Esophagus squamous epithelium (tissue), 5 donors: ENCODE measurements at places on chromosomes 7 and 10.

DNA sequence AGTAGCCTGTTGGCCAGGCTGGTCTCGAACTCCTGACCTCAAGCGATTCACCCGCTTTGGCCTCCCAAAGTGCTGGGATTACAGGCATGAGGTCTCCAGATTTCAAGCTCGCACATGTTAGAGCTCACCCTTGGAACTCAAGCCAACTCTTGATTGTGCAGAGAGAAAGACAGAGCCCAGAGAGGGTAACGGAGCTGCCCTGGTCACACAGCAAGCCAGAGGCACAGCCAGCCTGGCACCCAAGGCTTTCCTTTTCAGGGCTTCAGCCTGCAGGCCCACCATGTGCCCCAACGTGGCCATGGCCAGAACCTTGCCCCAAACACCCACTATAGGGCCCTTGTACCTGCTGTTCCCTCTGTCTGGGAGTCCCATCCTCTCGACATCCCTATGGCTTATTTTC, 49.1 kb upstream of the CUX1 start:
- no peak for DNase-seq

DNA sequence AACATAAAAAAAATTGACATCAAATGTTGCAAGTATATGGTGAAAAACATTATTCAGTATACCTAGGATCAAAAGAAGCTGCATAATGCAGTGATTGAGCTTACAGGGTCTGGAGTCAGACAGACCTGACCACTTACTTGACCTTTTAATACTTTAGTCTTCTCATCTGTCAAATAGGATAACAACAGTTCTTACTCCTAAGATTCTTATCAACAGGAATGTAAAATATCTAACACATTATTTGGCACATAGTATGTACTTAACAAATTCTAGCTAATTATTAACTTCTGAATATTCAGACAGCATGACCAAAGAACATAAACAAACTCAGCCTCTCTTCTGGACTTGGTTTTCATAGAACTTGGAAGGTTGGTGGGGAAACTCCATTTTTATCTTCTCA, 45.6 kb upstream of the PIP4K2A start:
- DNase-seq, result no peak

GRCh38 chr10:77563638-77564270, 73.9 kb downstream of the KCNMA1 start:
- DNase-seq, result no peak

DNA sequence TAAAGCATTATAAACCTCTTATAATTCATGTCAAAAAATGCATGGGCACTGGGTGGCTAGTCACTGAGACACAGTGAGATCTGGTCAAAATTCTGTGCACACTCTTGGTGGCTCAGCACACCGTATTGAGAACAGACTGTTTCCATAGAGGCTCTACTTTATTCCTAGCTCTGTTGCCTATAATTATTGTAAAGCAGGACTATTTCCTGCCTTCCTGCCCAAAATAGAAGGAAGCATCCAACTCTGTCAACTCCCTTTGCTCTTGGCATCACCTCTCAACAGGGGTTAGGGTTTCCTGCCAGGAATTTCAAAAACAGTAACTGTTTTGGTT, 45.1 kb downstream of the PTN start:
- no peak for DNase-seq

GRCh38 chr7:135215180-135215579, 3.9 kb upstream of the WDR91 start:
- no peak for DNase-seq

DNA sequence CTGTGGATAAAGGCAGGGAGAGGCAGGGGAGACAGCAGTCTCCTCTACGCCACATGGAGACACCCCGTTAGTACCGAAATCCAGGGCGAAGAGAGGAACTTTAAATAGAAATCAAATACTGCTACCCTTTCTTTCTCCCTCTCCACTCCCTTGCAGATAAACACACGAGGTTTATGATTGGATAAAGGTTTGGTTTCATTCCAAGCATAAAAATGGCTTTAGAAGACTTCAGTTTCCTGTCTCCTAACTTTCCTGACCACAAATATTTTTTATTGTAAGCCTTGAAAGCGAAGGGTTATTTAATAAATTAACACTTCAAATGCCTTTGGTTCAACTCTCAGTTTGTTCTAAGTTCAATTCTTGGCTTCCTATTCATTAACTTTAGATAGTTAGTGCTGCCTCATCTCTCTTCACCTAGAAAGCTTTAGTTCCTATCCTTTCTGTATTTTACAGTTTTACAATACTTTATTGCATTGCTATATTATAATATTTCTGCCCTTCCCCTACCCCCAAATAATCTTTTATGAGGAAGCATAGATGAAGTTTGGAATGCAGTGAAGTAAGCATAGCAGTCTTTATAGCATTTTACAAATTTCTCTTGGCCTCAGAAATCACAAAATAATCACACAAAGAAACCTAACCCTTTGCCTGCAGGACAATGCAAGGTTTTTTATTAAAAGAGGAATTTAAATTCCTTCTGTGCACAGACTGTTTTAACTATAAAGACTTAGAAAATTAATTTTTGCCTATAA, 31.5 kb upstream of the ARID5B start:
- DNase-seq, result no peak

GRCh38 chr7:120303105-120303504, 30.1 kb downstream of the KCND2 start:
- DNase-seq, result no peak

- DNase-seq, result no peak
Observed at GRCh38 chr7:93364806-93365205, 132.6 kb downstream of the VPS50 start.

- DNase-seq, result no peak
Observed at GRCh38 chr10:8316284-8316683, 261.8 kb downstream of the GATA3 start.

- DNase-seq, result no peak
Observed at GRCh38 chr10:3292636-3293035, 120.1 kb upstream of the PITRM1 start.

DNA sequence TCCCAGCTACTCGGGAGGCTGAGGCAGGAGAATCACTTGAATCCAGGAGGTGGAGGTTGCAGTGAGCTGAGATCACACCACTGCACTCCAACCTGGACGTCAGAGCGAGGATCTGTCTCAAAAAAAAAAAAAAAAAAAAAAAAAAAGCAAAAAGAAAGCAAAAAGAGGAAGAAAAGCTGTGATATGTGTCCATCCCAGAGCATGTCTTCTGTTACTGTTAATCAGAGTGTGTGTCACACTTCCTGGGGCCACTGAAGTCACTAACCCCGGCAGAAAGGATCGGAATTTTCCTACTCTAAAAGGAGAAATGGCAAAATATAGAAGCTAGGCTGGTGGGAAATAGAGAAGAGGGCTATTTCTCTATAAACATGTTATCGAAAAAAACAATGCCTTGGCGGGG, 11.9 kb downstream of the PIK3AP1 start:
- DNase-seq, result no peak

DNA sequence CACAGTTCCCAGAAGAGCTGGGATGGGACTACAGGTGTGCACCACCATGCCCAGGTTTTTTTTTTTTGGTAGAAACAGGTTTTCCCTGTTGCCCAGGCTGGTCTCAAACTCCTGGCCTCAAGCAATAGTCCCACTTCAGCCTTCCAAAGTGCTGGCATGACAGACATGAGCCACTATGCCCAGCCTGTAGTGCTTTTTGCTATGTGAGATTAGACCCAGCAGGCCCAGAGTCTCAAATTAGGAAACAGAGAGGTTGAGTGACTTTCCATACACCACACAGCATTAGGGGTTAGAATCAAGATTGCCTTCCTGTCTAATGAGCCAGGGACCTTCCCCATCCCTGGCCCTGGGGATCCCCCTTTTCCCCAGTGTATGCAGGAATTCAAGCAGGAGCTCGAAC, 90.8 kb upstream of the KCTD7 start:
- no peak for DNase-seq

- no peak for DNase-seq
Observed at GRCh38 chr7:22549667-22550513, 49.9 kb upstream of the STEAP1B start.

DNA sequence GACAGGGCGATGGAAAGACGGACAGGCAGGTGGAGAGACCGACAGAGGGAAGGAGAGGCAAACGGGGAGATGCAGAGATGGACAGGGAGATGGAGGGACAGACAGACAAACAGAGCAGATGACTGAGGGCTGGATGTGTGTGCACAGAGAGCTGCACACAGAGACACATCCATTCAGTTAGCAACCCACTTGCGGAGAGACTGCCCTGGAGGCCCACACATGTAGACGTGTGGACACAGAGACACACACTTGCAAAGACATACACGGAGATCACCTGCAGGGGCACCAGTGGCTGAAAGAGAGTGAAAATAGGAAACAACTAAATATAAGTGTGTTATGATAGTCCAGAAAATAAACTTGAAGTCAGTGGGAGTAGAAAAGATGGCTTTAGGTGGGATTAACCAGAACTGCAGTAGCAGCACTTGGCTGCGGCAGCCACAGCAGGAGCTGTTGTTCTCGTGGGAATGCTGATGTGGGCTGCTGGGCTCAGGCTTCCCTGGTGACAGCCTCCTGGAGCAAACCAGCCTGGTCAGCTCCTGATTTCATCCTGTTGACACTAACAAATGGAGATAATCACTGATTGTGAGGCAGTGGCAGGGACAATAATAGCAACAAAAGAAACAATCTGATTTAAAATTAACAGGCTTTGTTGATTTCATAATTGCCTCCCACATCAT, 134.1 kb downstream of the CCNY start:
- no peak for DNase-seq

DNA sequence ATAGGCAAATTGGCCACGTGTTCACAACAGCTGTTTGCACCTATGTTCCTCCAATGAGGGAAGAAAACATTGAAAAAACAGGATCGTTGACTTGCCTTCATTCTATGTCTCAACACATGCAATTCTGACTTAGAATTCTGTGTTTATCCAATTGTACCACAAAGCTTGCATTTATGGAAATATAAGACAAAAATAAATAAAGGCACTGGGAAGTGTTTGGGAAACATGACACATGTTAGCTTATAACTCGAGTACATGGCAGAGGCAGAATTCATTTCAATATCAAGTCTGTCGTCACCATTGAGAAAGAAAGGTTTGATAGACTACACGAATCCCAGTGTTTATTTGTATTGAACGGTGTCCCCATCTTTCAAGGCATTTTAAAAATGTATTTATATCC, 291.2 kb downstream of the AHR start:
- DNase-seq, result no peak

DNA sequence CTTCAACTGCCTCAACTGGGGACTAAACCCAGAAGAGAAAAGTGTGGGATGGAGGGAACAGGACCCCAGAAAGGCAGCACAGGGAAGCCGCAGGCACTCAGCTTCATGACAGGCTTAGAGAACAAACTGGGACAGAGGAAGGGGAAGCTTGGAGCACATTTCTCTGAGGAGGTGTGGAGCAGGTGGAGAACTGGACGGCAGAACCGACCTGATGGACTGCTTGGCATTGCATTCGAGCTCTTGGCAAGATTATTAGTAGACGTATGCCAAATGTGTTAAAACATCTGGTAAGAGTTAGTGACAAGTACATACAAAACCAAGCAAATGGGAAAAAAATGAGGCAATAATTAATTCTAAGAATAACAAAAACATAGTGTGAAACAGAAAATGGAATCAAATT, 335.7 kb downstream of the SFMBT2 start:
- no peak for DNase-seq

DNA sequence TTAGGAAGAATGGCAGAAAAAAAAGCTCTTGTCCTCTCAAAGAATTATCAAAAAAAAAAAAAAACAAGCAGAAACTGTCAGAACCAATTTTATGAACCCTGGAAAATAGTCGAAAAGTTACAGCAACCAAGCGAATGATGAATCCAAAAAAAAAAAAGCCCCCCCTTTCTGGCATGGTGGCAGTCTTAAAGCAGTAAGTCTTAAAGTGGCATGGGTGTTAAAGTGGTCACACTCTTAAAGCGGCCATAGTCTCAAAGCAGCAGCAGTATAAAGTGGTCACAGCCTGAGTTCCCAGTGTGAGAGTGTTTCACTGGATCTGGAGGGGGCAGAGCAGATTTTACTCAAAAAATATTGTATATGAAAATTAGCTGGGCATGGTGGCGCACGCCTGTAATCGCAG, 96.8 kb upstream of the RAB18 start:
- DNase-seq, result no peak

- no peak for DNase-seq
Observed at GRCh38 chr10:127378628-127379027, 170.5 kb upstream of the NPS start.

GRCh38 chr7:77501192-77501515, 35.9 kb upstream of the PTPN12 start:
- DNase-seq, result no peak

GRCh38 chr7:77315182-77315591, 101.0 kb downstream of the GSAP start:
- no peak for DNase-seq
